ENCODE measurements at places on chromosomes 13 and 19.

DNA sequence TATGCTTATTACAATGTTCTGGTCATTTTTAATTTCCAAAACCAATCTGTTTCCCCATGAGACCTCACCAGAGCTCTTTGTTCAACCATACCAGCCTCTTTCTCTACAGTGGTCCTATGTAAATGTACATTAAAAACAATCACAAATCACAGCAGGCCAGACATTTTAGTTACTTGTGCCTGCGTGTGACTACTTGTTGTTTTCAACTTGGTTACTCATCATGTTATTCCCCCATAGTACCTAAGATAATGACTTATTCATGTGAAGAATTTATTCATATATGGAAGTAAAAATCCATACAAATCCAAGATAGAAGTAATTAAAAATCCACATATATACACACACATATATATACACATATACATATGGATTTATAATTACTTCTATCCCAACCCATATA lies 379.6 kb downstream of the SLITRK6 start:
- no peak for DNase-seq

- DNase-seq: no peak
Measured at GRCh38 chr13:102401265-102401664, 583 bp downstream of the FGF14 start.

- DNase-seq: no peak
Measured at GRCh38 chr13:21501686-21502085, 42.6 kb upstream of the ZDHHC20 start.

GRCh38 chr19:18771328-18772242 lies 19.5 kb downstream of the COMP start:
- DNase-seq: no peak

GRCh38 chr13:99415014-99415650 lies 86.1 kb upstream of the TM9SF2 start:
- no peak for DNase-seq

GRCh38 chr19:31913103-31913661 lies 432.2 kb upstream of the ZNF507 start:
- DNase-seq: no peak

GRCh38 chr19:46271481-46272197 lies 25.2 kb upstream of the HIF3A start:
- DNase-seq: no peak

DNA sequence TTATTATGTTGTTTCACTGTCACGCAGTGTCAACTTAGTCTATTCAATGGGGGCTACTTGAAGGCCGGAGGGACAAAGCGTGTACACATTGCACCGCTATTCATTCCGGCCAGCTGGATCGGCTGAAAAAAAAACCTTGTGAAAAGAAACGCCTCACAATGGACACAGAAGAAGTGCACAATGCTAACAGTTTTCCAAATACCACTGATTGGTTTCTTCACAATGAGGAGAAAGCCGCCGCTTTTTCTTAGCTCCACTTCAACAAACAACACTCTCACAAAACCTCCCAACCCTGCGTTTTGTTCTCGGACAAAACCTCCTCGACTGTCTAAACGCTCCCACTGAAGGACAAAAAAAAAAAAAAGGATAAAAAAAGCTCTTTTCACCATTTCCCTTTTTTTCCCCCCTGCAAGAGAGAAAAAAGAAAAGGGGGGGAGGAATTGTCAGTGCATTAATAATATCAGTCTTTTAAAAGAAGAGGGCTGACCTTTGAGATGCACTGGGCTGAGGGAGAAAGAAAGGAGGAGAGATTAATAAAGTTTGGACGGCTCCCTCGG lies 5.4 kb downstream of the SOX21 start:
- DNase-seq: no peak

DNA sequence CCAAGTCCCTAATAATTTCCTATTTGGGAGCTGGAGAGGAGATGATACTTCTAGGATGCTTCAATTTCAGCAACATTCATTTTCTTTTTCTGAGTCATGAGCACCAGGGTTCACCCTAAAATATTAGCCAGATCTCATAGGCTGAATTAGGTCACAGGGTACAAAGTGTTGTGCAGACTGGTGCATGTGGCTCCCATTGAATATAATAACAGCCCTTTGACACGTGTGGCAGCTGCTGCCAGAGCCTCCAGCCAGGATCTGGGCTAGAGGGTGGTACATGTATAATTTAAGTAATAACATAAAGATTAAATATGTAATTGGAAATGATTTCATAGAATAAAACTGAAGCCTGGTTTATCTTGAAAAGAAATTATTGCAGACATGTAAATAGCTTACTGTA lies 244.9 kb downstream of the ATP8A2 start:
- DNase-seq: no peak

- no peak for DNase-seq
Measured at GRCh38 chr19:6821639-6822310, 49.3 kb downstream of the VAV1 start.

GRCh38 chr13:25771641-25772478 lies 280.0 kb downstream of the SHISA2 start:
- DNase-seq: no peak

- no peak for DNase-seq
Measured at GRCh38 chr13:41401366-41401765, 56.0 kb upstream of the RGCC start.

DNA sequence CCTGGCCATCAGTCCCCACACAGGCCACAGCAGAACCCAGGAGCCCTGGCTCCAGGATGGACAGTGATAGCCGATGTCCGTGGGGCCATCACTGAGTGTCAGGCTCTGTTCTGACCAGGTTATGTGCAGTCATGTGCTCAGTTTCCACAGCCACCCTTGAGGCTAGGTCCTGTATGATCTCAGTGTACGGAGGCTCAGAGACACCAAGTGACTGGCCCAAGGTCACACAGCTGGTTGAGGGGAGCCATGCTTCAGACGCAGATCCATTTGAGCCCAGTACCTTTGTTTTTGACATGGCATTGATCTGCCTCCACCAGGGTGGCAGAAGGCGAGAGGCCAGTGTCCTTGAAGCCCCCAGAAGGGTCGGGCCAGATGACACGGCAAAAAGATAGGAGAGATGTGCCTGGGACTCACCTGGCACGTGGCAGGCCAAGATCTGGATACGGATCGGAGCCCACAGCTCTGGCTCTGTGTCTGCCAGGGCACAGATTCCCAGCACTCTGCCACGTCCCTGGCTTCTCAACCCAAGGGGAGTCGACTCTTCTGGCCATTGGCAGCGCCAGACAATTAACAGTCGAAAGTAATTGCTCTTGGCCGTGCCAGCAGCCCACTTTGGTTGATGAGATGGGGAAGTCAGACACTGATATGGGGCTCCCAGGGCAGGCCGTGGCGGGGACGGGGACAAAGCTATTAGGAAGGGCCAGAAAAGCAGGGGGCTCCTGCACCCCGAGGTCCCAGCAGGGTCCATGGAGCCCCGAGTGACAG lies 15.6 kb downstream of the EVI5L start:
- DNase-seq: no peak

DNA sequence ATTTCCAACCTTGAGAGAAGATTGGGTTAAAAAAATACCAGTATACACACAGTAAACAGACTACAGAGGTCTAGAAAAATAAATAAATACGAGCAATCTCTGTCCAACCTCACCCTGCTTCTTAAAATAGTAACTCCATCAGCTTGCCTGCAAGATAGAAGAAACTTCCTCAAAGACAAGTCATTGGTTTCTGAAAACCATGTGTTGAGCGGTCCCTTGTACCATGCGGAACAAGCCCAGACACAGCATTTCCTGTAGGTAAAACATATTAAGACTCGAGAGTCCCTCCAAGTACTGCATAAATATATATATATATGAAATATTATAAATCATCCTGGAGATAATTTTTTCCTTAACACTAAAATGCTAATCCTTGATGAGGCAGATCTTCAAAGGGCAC lies 157.4 kb downstream of the MZT1 start:
- DNase-seq: no peak

- DNase-seq: no peak
Measured at GRCh38 chr13:97220151-97220900, 1.8 kb upstream of the MBNL2 start.

GRCh38 chr19:55189403-55189835 lies 9.3 kb upstream of the SYT5 start:
- DNase-seq: no peak

DNA sequence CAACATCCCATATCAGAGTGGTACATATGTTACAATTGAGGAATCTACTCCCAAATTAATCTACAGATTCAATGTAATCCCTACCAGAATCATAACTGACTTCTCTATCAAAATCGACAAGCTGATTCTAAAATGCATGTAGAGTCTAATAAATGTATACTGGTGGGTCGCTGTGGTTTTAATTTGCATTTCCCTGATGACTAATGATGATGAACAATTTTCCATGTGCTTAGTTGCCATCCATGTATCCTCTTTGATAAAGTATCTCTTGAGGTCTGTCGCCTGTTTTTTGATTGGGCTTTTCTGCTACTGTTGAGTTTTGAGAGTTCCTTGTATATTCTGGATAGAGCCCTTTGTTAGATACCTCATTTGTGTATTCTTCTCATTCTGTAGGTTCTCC lies 43.8 kb downstream of the KLF12 start:
- no peak for DNase-seq

DNA sequence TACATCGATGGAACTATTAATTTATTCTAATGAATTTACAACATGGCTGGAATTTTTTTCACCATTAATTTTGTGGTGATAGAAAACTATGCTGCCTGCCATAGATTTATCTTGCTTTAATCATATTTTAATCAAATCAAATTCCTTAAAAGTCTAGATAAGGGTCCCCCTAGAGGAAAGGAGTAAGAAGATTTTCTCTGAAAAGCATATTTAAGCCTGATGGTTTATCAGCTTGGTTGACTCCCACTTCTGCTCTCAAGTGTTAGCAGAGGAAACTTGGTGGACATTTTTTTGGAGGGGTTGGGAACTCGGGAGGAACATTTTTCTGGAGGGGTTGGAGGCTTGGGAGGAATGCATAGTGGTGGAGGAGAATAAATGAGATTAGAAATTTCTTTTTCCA lies 253.3 kb downstream of the KCNRG start:
- no peak for DNase-seq

GRCh38 chr13:27851096-27851850 lies 59.0 kb downstream of the GSX1 start:
- no peak for DNase-seq

DNA sequence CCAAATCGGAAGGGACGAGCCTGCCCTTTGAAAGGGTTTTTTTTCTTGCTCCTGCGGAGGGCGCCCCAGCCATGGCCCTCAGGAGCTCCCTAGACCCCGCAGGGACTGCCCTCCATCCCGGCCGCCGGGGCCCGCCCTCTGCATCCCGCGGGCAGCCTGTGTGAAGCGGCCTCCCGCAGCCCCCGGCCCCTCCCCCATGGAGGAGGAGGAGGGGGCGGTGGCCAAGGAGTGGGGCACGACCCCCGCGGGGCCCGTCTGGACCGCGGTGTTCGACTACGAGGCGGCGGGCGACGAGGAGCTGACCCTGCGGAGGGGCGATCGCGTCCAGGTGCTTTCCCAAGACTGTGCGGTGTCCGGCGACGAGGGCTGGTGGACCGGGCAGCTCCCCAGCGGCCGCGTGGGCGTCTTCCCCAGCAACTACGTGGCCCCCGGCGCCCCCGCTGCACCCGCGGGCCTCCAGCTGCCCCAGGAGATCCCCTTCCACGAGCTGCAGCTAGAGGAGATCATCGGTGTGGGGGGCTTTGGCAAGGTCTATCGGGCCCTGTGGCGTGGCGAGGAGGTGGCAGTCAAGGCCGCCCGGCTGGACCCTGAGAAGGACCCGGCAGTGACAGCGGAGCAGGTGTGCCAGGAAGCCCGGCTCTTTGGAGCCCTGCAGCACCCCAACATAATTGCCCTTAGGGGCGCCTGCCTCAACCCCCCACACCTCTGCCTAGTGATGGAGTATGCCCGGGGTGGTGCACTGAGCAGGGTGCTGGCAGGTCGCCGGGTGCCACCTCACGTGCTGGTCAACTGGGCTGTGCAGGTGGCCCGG lies 815 bp downstream of the MAP3K10 start:
- no peak for DNase-seq

DNA sequence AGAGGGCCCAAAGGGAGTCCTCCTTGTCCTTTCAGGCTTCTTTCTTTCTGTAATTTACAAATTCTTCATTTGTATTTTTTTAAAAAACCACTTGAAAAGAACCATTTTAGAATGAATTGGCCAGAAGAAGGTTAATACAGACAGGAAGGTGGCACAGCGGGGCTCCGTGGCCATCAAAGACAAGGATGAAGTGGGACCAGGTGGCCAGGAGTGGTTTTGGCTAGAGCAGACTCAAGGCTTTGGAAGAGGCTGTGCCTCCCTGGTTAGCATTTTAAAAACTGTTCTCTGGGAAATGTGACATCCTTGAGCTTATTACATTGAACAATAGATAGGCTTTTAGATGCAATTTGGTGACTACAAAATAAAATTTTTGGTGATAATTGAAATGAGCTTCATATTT lies 48.4 kb downstream of the ATP8A2 start:
- no peak for DNase-seq

- DNase-seq: no peak
Measured at GRCh38 chr19:47377801-47378200, 28.7 kb downstream of the DHX34 start.

DNA sequence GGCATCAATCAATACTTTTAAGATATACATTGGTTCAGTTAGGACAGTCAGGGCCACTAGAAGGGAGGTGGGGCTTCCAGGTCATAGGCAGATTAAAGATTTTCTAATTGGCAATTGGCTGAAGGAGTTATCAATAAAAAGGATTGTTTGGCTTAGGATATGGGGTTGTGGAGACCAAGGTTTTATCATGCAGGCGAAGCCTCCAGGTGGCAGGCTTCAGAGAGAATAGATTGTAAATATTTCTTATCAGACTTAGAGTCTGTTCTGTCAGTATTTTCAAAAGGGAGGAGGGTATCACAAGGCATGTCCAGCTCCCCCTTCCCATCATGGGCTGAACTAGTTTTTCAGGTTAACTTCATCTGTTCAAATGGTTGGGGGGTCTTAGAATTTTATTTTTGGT lies 77.4 kb upstream of the FARP1 start:
- no peak for DNase-seq

DNA sequence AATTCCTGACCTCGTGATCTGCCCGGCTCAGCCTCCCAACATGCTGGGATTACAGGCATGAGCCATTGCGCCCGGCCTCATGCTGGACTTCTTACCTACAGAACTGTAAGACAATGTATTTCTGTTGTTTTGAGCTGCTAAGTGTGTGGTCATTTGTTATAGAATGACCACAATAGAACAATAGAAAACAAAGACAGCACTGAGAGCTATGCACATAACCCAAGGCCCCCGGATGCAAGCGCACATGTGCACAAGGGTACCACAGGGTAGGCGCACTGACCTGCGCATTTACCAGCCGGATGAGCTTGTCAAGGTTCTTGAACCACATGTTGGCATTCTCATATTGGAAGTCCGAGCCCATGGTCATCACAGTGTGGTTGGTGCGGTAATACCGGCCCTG lies 5.6 kb downstream of the MAN2B1 start:
- DNase-seq: no peak

All from activated T-helper 1 cell treated with Interleukin-2 at 50 U/mL for 16 hours (primary cell).